Activated CD8-positive, alpha-beta memory T cell treated with anti-CD3 and anti-CD28 coated beads, Interleukin-2, amount 10 ng/mL, durations not matched to agents 7 days and 5 days (primary cell): ENCODE measurements at places on chromosomes 1 and 21. TPM values are rescaled to one million over a fixed set of nuclear protein-coding genes. Genes with fewer than 3 reads are reported as not detected.
A peak's percentile ranks its signal among the peaks of the same experiment; 100 is the strongest.

HP1BP3 gene
- total RNA-seq: 295 TPM

C1orf159 gene
- 22.9 TPM for total RNA-seq

FGR gene
- total RNA-seq: 1.8 TPM

GRCh38 chr1:20344738-20345137 is 54.1 kb downstream of the VWA5B1 start:
- no peak for DNase-seq

DNA sequence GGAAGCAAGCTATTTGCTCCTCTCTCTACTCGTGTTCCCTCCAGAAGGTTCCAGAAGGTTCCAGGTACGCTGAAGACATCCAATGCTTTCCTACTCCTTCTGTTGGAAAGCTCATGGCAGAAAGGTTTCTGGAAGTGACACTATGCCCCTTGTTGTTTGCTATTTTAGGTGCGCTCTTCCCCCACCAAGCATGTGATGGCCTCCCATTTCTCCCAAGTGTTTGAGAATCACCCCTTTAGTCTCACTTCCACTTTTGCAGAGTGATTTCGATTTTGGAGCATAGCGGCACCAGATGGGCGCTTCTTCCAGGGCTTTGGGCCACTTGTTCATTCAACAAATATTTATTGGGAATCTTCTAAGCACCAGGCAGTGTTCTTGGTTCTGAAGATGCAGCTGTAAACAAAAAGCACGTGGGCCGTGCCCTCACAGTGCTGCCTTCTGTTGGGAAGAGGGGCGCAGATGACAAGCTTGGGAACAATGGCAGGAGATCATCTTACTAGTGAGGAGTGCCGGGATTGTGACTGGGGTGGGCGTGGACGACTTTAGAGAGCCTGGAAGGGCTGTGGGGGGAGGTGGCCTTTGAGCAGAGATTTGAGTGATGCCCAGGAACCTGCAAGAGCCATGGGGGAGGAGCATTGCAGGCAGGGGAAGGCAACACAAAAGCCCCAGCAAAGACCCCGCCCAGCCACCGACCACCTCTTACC is 43.0 kb upstream of the TARDBP start:
- DNase-seq: no peak

GRCh38 chr1:108209456-108210108 is 9.4 kb upstream of the SLC25A24 start:
- no peak for DNase-seq

DNA sequence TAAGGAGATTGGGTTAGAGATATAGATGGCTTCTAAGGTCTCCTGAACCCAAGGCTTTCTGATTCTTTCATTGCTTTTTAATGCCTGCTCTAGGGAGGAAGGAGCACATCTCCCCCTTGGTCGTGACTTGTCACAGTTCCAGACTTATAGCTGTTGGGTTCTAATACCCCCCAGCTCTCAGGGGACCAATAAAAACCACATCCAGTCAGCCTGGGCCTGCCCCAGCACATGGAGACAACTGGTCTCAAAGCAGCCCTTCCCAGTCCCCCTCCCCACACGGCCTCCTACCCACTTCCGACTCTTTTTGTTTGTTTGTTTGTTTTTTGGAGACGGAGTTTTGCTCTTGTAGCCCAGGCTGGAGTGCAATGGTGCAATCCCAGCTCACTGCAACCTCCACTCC is 23.3 kb downstream of the QSOX1 start:
- no peak for DNase-seq

DNA sequence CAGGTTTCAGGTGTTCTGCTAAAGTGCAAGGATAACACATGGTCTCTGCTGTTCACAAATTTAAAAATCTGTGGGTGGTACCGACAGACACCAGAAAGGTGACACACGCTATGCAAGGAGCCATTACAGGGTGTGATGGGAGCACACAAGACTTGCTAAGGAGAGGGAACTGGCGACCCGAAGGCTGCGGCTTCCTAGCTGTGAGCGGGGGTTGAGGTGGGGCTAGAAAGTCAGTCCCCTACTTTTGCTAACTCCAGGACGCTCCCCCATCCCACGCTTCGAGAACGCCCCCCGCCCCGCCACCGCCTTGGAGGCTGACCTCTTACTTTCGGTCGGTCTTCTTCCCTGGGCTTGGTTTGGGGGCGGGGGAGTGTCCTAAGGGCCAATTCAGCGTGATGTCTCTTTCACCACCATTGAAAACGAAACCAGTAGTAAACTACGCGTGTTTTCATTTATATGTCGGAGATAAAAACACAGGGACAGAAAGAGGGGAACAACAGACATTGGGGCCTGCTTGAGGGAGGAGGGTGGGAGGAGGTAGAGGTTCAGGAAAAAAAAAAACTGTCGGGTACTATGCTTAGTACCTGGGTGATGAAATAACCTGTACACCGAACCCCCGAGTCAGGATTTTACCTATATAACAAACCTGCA is 1.1 kb downstream of the CKS1B start:
- peak; percentile 79 for DNase-seq
